ENCODE measurements at places on chromosomes 5 and 9. TPM values are rescaled to one million over a fixed set of nuclear protein-coding genes. Genes with fewer than 3 reads are reported as not detected.

GRCh38 chr9:134606951-134607731 is 34.5 kb upstream of the COL5A1 start:
- H3K27me3 ChIP-seq, result peaks cover 18% of the 10 kb centered on the region
- H3K36me3 ChIP-seq, result no peaks in the 10 kb centered on the region
- no peak overlapping the region for H3K4me3 ChIP-seq
- H3K4me1 ChIP-seq, result no peaks in the 10 kb centered on the region
- H3K27ac ChIP-seq, result no peak overlapping the region

DNA sequence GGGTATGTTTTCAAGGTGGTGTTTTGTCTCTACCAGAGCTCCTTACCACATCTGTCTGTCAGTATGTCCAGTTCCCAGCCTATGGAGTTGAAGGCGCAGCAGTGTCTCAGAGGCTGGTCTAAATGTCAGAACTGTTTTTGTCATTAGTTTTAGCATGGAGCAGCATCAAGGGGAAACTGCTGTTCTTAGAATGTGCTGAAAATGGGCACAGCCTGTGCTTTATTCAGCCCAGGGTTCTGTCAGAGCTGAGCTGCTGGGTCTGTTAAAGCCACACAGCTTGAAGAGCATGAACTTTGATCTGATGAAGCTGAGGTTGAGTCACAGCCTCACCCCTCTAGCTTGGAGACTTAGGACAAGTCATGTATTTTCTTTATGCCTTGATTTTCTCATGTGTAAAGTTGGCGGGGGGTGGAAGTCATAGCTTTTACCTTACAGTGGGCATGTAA is 71.9 kb downstream of the RALGPS1 start:
- H3K27ac ChIP-seq, result peak overlapping the region; percentile 82
- H3K4me1 ChIP-seq, result peaks cover 52% of the 10 kb centered on the region
- H3K27me3 ChIP-seq, result no peaks in the 10 kb centered on the region
- no peaks in the 10 kb centered on the region for H3K36me3 ChIP-seq

SURF6 gene
- 27.3 TPM for total RNA-seq

GRCh38 chr9:120912958-120913646 is 13.5 kb downstream of the TRAF1 start:
- no peaks in the 10 kb centered on the region for H3K36me3 ChIP-seq
- no peaks in the 10 kb centered on the region for H3K27me3 ChIP-seq
- no peak for DNase-seq
- H3K4me3 ChIP-seq, result no peak overlapping the region

DNA sequence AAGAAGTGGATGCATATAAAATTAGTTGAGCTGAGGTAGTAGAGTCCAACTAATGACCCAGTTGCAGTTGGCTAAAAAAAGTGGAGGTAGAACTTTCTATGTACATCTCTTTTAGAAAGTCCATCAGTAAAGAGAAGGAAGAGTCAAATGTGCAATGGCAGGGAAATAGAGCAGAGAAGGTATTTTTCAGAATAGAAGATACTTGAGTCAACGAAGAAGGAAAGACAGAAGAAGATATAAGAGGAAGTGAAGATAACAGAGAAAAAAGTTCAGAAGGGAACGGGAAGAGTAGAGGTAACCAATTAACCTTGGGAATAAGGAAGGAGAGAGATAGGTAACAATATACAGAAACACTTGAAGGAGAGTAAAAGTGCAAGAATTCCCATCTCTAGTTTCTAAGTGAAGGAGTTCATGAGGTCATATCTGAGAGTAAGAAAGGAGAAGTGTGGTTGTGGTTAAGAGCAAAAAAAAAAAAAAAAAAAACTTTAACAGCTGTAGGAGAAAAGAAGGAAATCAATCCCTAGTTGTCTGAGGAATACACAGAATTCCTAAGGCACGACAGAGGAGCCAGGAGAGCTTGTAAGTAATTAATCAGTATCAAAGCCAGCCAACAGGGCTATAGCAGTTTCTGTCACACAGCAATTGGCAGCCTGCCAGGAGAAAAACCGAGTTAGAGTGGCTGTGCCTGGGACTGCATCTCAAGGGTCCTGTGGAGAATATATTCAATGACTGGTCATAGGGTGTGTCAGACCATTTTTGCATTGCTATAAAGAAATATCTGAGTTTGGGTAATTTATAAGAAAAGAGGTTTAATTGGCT is 61.0 kb downstream of the ARL15 start:
- no peaks in the 10 kb centered on the region for H3K36me3 ChIP-seq
- no peak overlapping the region for H3K27ac ChIP-seq
- no peak overlapping the region for H3K4me3 ChIP-seq
- DNase-seq, result no peak
- peaks cover 9% of the 10 kb centered on the region for H3K4me1 ChIP-seq

GRCh38 chr5:94645053-94645452 is 26.6 kb downstream of the SLF1 start:
- no peak for DNase-seq
- H3K4me1 ChIP-seq, result no peaks in the 10 kb centered on the region
- H3K36me3 ChIP-seq, result peaks cover 5% of the 10 kb centered on the region
- no peaks in the 10 kb centered on the region for H3K27me3 ChIP-seq
- no peak overlapping the region for H3K4me3 ChIP-seq

DNA sequence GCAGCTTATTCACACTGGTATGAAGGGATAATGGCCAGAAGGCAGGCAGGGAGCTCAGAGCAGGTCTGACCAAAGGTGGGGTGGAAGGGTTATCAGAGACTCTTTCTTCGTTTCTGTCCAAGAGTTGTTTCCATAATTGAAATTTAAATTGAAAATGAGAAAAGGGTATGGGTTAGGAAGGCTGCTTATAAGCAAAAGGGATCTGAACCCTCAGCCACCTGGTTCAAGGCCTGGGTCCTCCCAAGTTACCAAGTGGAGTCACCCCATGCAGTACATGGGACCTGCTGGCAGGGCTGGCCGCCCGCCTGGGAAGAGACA is 17.8 kb downstream of the EEIG1 start:
- no peaks in the 10 kb centered on the region for H3K27me3 ChIP-seq
- no peaks in the 10 kb centered on the region for H3K36me3 ChIP-seq
- H3K4me3 ChIP-seq, result no peak overlapping the region
- peak overlapping the region; percentile 14 for H3K27ac ChIP-seq

- no peak overlapping the region for H3K4me3 ChIP-seq
- H3K36me3 ChIP-seq, result no peaks in the 10 kb centered on the region
- peaks cover 56% of the 10 kb centered on the region for H3K4me1 ChIP-seq
- no peaks in the 10 kb centered on the region for H3K27me3 ChIP-seq
- peak overlapping the region; percentile 54 for H3K27ac ChIP-seq
Measured at GRCh38 chr5:72388646-72389045, 68.5 kb downstream of the PTCD2 start.

DNA sequence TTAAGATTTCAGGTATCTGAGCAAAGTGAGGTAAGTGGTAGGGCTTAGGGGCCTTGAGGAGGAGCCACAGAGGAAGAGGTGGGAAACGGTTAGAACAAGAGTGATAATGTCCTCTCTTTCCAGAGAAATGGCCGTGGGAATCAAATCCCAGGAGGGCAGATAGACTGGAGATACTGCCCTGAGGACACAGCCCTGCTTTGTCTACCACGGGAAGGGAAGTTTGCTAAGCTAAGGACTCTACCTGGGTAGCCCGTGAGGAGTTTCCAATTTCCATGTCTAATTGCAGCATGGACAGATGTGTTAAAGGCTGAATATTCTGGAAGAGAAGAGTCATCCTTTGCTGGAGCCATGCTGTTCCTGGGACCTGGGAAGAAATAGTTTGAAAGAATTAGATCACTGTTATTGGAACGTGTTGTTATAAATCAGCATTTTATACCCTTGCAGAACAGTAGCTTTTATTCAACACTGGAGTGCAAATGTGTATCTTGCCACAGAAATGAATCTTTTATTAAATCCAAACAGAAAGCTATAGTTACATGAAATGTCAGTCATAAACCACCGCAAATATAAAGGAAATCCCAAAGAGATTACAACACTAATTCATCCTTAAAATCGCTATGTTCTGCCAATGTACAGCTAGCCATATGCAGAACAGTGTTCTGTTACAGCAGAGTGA is 133.2 kb upstream of the LHFPL2 start:
- peaks cover 8% of the 10 kb centered on the region for H3K36me3 ChIP-seq
- no peaks in the 10 kb centered on the region for H3K27me3 ChIP-seq
- no peaks in the 10 kb centered on the region for H3K4me1 ChIP-seq
- no peak overlapping the region for H3K4me3 ChIP-seq
- no peak for DNase-seq

- peaks cover 4% of the 10 kb centered on the region for H3K4me1 ChIP-seq
- no peak overlapping the region for H3K27ac ChIP-seq
- DNase-seq, result no peak
Measured at GRCh38 chr9:112175796-112176315, 759 bp upstream of the SUSD1 start.

GRCh38 chr5:55865831-55866230 is 14.7 kb downstream of the IL31RA start:
- H3K36me3 ChIP-seq, result no peaks in the 10 kb centered on the region
- no peak for DNase-seq
- H3K27ac ChIP-seq, result no peak overlapping the region

GRCh38 chr9:13900449-13900848 is 413.5 kb downstream of the NFIB start:
- H3K27ac ChIP-seq, result peak overlapping the region; percentile 44
- H3K4me3 ChIP-seq, result no peak overlapping the region
- no peak for DNase-seq
- H3K4me1 ChIP-seq, result peaks cover 24% of the 10 kb centered on the region
- H3K27me3 ChIP-seq, result no peaks in the 10 kb centered on the region

DNA sequence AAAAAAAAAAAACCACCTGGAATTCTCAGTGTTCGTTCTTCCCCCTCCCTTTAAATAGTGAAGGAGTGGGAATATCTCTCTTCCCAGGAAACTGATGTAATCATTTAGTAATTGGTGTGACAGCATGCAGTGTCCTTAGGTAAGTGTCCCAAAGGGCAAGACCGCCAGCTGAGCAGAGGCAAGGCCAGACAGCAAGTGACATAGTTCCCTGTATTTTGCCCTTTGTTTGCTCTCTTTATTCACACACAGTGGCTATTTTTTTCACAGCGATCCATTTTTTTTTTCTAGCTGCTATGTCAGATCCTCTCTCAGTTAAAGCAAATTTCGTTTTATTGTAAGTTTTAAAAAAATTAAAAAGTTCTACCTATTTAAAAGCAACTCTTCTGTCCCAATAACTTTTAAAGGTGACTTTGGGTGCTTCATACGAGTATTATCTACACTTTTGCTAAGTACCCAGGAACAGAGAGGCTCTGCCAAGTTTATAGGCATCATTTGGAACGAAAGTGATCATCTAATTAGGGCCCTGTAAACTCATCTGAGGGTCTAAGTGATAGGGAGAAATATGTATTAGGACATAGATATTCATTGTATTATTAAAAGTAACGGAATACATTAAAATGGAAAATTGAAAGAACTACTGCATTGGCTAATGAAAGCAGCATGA is 98.2 kb upstream of the ALDH1A1 start:
- no peak for DNase-seq
- no peak overlapping the region for H3K4me3 ChIP-seq
- no peaks in the 10 kb centered on the region for H3K27me3 ChIP-seq
- peaks cover 12% of the 10 kb centered on the region for H3K4me1 ChIP-seq
- H3K27ac ChIP-seq, result no peak overlapping the region
- no peaks in the 10 kb centered on the region for H3K36me3 ChIP-seq

DNA sequence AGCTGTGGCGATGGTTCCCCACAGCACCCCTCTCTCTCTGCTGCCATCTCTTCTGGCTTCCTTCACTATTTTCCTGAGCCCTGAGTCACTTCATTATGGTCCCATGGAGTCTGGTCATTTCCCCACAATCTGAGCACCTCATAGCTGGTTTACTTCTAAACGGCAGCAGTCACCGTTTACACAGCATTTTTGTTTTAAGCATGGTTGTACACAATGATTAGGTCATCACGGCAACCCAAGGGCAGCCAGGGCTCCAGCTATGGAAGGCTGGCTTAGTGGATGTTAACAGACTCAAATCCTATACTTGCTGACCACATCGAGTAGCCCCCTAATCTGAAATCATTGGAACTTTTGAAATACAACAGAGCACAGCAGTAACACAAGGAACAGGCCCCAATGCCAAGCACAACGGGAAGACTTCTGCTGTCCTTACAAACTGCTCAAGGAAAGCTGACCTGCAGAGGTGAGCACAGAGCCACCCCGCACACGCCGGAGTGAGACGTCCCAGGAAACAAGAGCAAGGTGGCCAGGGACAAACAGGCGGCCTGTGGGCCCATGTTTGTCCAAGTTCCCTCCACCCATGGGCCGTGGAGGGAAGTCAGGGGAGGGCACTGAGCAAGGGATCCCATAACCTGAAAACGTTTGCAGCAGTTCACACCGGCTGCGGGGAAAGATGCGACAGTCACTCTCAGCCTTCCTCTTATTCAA is 22.9 kb downstream of the CAMSAP1 start:
- DNase-seq, result no peak
- peaks cover 23% of the 10 kb centered on the region for H3K36me3 ChIP-seq
- H3K27ac ChIP-seq, result no peak overlapping the region

ZDHHC11B gene
- 3.5 TPM for total RNA-seq

DNA sequence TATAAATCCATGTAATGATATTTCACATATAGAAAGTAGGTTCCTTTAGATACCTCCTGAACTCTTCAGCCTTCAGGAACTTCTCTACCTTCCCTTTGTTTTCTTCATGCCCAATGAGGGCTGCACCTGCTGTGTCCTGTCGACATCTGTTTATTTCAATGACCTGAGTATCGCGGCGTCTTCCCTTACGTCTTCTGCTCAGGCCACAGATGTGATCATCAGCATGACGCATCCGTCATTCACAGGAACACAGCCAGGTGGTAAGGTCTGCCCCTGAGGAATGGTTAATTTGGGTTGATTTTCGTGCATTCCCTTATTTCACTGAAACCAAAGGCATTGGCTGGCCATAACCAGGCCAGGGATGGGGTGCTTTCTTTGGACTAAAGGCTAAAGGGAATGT is 217.1 kb downstream of the MED10 start:
- no peaks in the 10 kb centered on the region for H3K4me1 ChIP-seq
- H3K4me3 ChIP-seq, result no peak overlapping the region
- H3K27ac ChIP-seq, result no peak overlapping the region
- no peak for DNase-seq

- H3K36me3 ChIP-seq, result no peaks in the 10 kb centered on the region
- no peak for DNase-seq
- no peaks in the 10 kb centered on the region for H3K27me3 ChIP-seq
- no peak overlapping the region for H3K4me3 ChIP-seq
Measured at GRCh38 chr9:70362952-70363351, 51.5 kb downstream of the KLF9 start.

- no peaks in the 10 kb centered on the region for H3K36me3 ChIP-seq
- DNase-seq, result no peak
- H3K27me3 ChIP-seq, result no peaks in the 10 kb centered on the region
- no peak overlapping the region for H3K4me3 ChIP-seq
- no peak overlapping the region for H3K27ac ChIP-seq
Measured at GRCh38 chr5:168171901-168172759, 119.3 kb upstream of the WWC1 start.

FOXI1 gene
- total RNA-seq, result not detected

GRCh38 chr5:143128412-143129071 is 274.9 kb downstream of the NR3C1 start:
- no peaks in the 10 kb centered on the region for H3K27me3 ChIP-seq
- no peaks in the 10 kb centered on the region for H3K36me3 ChIP-seq
- DNase-seq, result no peak
- H3K4me3 ChIP-seq, result peak overlapping the region; percentile 56
- H3K27ac ChIP-seq, result peak overlapping the region; percentile 94

AHRR gene
- total RNA-seq, result 7.4 TPM

ACSL6 gene
- 2.2 TPM for total RNA-seq

GALNT12 gene
- 0.32 TPM for total RNA-seq

CDX1 gene
- not detected for total RNA-seq

All from psoas muscle (tissue), 8 donors.